ENCODE measurements at places on chromosomes 3 and 15. TPM values are rescaled to one million over a fixed set of nuclear protein-coding genes. Genes with fewer than 3 reads are reported as not detected.
A peak's percentile ranks its signal among the peaks of the same experiment; 100 is the strongest.

RLBP1 gene
- not detected for polyA plus RNA-seq

CSPG4 gene
- polyA plus RNA-seq, result 0.35 TPM

DNA sequence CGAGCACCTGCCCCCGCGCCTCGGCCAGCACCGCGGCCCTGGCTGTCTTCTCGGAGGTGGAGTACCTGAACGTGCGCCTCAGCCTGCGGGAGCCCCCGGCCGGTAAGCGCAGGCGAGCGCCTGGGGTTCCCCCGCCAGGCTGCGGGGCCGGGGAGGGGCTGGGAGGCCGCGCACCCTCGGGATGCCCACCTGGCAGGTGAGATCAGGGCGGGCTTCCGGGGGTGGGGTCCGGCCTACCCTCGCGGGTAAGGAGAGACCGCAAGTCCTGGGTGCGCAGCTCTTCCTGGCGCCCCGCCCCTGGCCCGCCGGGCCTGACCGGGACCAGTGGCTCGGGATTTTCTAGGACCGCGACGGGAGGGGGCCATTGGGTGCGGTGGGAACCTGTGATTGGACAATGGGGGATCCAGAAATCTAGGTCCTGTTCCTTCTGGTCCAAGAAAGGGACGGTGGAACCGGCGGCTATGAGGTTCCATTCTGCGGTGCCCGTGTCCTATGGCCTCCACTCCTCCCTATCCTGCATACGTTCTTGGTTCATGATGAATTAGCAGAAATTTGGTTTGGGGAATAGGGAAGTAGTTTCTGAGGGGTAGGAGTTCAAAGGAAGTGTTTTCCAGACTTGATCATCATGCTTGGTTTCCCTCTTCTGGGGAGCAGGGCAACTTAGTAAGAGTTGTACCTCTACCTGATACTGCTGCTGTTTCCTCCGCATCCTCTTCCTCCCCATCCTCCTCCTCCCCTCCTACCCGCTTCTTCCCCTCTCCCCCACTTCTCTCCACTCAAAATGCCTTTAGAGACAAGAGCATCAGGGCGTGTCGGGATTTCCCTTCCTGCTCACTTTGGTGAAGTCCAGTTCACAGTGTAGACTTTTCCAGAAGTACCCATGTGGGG, 808 bp downstream of the ARRDC4 start:
- peaks cover 8% of the 10 kb centered on the region for H3K36me3 ChIP-seq
- H3K27me3 ChIP-seq, result no peaks in the 10 kb centered on the region
- peak overlapping the region; percentile 74 for H3K27ac ChIP-seq
- peak; percentile 56 for DNase-seq

- no peaks in the 10 kb centered on the region for H3K4me1 ChIP-seq
- H3K27me3 ChIP-seq, result no peaks in the 10 kb centered on the region
- no peak for DNase-seq
- H3K27ac ChIP-seq, result no peak overlapping the region
Measured at GRCh38 chr3:146921693-146922092, 316.5 kb upstream of the PLSCR5 start.

DNA sequence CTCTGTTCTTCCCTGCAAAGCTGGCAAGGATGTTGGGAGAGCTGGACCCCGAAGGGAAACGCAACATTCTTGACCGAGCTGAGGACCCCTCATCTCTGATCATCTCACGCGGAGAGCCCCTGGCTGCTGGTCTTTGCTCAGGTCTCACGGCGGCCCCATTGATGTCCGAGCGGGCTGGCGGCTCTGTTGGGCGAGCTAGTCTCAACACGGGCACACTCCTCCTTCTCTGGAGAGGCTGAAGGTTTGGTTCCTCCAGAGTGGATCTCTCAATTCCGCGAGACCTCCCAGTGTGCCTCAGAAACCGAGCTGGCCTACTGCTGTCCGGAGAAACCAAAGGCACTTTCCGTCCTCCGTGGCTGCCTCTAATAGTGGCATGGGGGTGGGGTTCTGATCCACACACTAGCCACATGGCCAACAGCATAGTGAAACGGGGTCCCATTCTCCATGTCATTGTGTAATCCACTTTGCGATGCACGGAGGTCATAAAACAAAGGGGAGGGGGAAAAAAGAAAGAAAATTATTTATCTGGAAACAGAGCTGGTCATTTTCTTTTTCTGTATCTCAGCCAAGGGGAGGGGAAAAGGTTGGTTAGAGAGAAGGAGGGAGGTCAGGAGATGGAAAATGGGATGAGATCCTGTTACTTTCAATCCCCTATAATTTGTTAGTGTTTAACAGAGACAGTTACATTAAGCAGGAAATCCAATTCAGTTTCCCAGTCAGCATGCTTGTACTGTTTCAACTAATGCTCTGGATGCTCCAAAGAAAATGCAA, 1.3 kb downstream of the CCDC80 start:
- H3K27ac ChIP-seq, result peak overlapping the region; percentile 96
- no peaks in the 10 kb centered on the region for H3K27me3 ChIP-seq
- H3K36me3 ChIP-seq, result peaks cover 10% of the 10 kb centered on the region
- peaks cover 30% of the 10 kb centered on the region for H3K4me1 ChIP-seq
- peak overlapping the region; percentile 60 for H3K4me3 ChIP-seq

DNA sequence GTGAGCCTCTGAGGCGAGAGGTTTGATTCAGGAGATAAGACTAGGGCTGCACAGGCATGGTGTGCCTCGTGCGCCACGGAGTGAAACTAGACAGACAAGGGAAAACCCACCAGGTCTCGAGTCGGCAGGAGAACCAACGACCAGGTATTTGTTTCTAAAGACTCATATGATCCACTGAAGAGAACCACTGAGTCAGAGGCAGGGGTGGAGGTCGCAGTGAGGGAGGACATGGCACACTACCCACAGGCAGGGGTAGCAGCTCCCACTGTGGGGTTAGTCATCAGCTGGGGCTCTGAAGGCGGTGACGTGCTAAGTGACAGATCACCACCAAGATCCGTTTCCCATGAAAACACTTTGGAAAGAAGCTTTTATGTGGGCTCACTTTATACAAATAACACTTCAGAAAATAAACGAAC, 45.7 kb downstream of the CHSY1 start:
- no peak overlapping the region for H3K4me3 ChIP-seq
- H3K27me3 ChIP-seq, result no peaks in the 10 kb centered on the region
- no peak overlapping the region for H3K27ac ChIP-seq
- no peak for DNase-seq

DNA sequence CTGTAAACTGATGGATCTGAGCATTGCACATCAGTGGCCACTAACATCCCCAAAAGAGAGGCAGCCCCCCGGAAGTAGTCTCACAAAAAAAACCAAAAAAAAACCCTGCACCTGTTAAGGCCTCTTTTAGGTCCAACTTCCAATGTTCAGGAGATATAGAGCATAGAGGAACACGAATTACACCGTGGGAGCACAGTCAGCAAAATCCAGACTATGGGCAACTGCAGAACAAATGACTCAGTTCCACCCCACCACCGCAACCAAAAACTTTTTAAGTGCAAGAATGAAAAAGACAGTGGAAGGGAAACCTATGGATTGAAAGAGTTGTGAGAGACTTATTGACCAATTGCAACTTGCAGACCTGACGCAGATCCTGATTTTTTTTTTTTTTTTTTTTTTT, 42.2 kb upstream of the NR2E3 start:
- peaks cover 6% of the 10 kb centered on the region for H3K36me3 ChIP-seq
- H3K4me1 ChIP-seq, result no peaks in the 10 kb centered on the region
- H3K4me3 ChIP-seq, result no peak overlapping the region
- H3K27me3 ChIP-seq, result no peaks in the 10 kb centered on the region
- H3K27ac ChIP-seq, result no peak overlapping the region

DNA sequence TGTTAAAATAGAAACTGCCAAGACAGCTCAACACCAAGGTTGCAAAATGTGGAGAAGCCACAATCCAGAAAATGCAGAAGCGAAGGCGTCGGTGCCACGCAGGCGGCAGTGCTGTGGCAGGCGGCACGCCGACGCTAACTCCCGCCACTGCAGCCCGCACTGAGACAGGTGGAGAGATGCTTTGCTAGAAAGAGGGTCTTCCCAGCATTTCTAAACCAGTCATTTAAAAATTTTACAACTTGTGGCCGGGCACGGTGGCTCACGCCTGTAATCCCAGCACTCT, 23.2 kb downstream of the CYFIP1 start:
- H3K4me1 ChIP-seq, result peaks cover 8% of the 10 kb centered on the region
- H3K36me3 ChIP-seq, result no peaks in the 10 kb centered on the region
- DNase-seq, result no peak
- H3K27me3 ChIP-seq, result no peaks in the 10 kb centered on the region

- no peaks in the 10 kb centered on the region for H3K27me3 ChIP-seq
- no peak for DNase-seq
- no peaks in the 10 kb centered on the region for H3K36me3 ChIP-seq
- no peaks in the 10 kb centered on the region for H3K4me1 ChIP-seq
- H3K27ac ChIP-seq, result no peak overlapping the region
- H3K4me3 ChIP-seq, result no peak overlapping the region
Measured at GRCh38 chr3:42814914-42815507, 5.8 kb downstream of the ACKR2 start.

DNA sequence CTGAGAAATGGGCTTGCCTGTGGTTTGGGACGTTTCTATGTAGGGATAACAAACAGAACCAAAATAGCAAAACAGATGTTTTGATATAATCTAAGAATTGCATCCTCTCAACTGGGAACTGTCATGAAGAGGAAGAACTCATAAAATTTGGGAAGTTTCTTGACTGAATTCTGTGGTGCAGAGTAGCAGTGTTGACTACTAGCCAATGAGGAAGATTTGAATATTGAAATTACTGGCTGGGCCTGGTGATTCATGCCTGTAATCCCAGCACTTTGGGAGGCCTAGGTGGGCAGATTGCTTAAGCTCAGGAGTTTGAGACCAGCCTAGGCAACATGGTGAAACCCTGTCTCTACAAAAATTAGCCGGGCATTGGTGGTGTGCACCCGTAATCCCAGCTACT, 42.2 kb downstream of the ZNF609 start:
- H3K27me3 ChIP-seq, result no peaks in the 10 kb centered on the region
- no peak for DNase-seq
- peaks cover 37% of the 10 kb centered on the region for H3K36me3 ChIP-seq
- no peak overlapping the region for H3K4me3 ChIP-seq
- peaks cover 23% of the 10 kb centered on the region for H3K4me1 ChIP-seq
- H3K27ac ChIP-seq, result no peak overlapping the region

DNA sequence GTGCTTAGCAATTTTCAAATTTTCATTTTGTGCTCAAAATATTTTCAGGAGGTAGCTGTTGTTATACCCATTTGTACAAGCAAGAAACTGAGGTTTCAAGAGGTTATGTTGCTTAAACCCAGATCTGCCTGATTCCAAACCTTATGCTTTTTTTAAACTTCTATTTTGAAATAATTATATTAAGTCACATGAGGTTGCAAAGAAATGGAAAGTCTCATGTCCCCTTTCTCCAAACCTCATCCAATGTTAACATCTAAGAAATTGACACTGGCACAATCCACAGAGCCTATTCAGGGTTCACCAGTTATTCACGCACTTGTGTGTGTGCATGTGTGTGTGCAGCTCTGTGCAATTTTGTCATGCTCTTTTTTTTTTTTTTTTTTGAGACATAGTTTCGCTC, 35.1 kb downstream of the B3GNT5 start:
- peak overlapping the region; percentile 92 for H3K27ac ChIP-seq
- H3K4me3 ChIP-seq, result no peak overlapping the region
- H3K27me3 ChIP-seq, result no peaks in the 10 kb centered on the region
- no peaks in the 10 kb centered on the region for H3K36me3 ChIP-seq

GRCh38 chr15:53404930-53405493, 354.5 kb downstream of the WDR72 start:
- no peak overlapping the region for H3K4me3 ChIP-seq
- no peaks in the 10 kb centered on the region for H3K27me3 ChIP-seq
- no peak for DNase-seq
- H3K36me3 ChIP-seq, result no peaks in the 10 kb centered on the region
- no peaks in the 10 kb centered on the region for H3K4me1 ChIP-seq
- H3K27ac ChIP-seq, result no peak overlapping the region

DNA sequence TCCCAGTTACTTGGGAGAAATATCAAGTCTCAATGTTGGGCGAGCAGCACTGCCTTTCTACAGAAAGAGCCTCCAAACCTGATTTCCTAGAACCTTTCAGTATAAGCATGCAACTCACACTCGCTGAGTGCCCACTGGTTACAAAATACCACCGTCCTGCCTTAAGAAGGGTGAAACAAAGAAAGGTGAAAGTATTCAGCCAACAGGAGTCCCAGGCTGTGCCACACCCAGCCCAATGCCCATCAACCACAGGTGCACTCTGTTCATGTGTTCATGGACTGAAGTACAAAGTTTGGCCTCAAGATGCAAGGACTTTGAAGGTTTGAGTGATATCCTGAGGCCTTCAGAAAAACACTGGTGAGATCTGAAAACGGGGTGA, 34.0 kb downstream of the IL17RD start:
- no peak for DNase-seq
- no peaks in the 10 kb centered on the region for H3K27me3 ChIP-seq
- no peaks in the 10 kb centered on the region for H3K36me3 ChIP-seq
- peaks cover 72% of the 10 kb centered on the region for H3K4me1 ChIP-seq
- no peak overlapping the region for H3K4me3 ChIP-seq

DNA sequence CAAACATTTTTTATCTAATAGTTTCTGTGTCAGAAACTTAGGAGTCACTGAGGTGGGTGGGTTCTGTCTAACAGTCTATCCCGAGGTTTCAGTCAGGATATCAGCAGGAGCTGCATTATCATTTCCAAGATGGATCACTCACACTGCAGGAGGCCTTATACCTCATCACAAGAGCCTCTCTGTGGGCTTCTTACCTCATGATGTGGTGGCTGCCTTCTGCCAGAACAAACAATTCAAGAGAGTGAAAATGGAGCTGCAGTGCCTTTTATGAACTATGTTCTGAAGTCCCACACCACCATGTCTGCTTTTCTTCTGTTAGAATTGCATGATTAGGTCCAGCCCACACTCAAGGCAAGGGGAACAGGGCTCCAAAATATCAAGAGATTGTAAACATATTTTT, 27.9 kb downstream of the RFX7 start:
- H3K27ac ChIP-seq, result peak overlapping the region; percentile 63
- H3K36me3 ChIP-seq, result peaks cover 5% of the 10 kb centered on the region
- H3K4me1 ChIP-seq, result no peaks in the 10 kb centered on the region

- H3K27me3 ChIP-seq, result no peaks in the 10 kb centered on the region
- H3K27ac ChIP-seq, result no peak overlapping the region
- H3K4me1 ChIP-seq, result no peaks in the 10 kb centered on the region
- H3K4me3 ChIP-seq, result no peak overlapping the region
Measured at GRCh38 chr3:166900866-166901577, 479.1 kb downstream of the ZBBX start.

- no peak for DNase-seq
- H3K27me3 ChIP-seq, result no peaks in the 10 kb centered on the region
- no peaks in the 10 kb centered on the region for H3K36me3 ChIP-seq
- H3K27ac ChIP-seq, result no peak overlapping the region
Measured at GRCh38 chr3:163560459-163560858, 1517.8 kb downstream of the SI start.

DNA sequence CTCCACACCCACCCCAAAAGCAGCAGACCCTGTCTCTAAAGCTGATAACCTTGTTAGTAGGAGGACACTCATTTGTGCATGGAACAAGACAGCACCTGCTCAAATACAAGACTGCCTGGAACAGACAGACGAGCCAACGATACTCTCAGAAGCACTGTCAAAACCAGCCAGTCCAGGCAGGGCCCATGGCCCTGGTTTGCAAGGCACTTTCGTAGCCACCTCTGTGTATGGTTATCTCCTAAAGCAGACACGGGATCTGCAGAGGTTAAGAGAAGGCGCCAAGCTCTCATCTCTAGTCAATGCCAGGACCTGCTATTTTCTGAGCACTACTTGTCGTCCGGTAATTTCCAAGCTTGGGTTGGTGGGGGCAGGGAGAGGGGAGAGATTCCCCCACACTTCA, 10.5 kb downstream of the NTRK3 start:
- no peak overlapping the region for H3K27ac ChIP-seq
- DNase-seq, result no peak
- H3K4me3 ChIP-seq, result no peak overlapping the region
- peaks cover 8% of the 10 kb centered on the region for H3K4me1 ChIP-seq
- no peaks in the 10 kb centered on the region for H3K27me3 ChIP-seq
